ENCODE measurements at places on chromosomes 3 and 15.

DNA sequence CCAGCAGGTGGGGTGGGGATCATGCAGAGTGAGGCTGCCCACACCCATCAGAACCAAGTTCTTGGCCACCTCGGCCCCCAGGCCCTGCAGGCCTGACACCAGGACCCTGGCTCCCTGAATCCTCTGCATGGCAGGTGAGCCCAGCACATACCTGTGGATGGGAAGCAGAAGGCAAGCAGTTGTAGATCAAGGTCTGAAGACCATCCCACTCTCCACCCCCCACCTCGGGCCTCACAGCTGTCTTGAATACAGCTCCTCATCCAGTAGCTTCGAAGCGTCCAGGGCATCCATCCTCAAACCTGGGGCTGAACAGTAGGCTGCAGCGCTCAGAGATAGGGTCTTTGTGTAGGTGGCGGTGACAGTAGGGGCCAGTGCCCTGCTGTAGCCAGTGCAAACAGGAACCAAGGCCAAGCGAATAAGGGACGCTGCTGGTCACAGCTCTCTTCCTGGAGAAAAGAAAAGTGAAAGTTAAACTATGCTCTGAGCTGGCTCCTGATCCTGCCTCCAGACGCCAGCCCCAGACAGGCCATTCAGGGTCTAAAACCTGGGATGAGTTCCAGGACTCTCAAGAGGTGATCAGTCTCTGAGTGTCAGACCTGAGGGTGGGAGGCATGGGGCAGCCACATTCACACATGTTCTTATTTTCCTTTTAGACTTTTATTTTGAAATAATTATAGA, at the start of gene UBA7:
TSS of gene UBA7 (minus strand) at position 457 of the 678 bp plus-strand sequence. CDS start at position 291, 166 bp downstream.
- no peak for DNase-seq

GRCh38 chr3:193711964-193712598, 119.1 kb downstream of the OPA1 start:
- DNase-seq: no peak

GRCh38 chr15:65910341-65910740, 41.0 kb downstream of the RAB11A start:
- DNase-seq: peak; percentile 22

GRCh38 chr3:13380971-13381370, 39.2 kb downstream of the NUP210 start:
- no peak for DNase-seq

DNA sequence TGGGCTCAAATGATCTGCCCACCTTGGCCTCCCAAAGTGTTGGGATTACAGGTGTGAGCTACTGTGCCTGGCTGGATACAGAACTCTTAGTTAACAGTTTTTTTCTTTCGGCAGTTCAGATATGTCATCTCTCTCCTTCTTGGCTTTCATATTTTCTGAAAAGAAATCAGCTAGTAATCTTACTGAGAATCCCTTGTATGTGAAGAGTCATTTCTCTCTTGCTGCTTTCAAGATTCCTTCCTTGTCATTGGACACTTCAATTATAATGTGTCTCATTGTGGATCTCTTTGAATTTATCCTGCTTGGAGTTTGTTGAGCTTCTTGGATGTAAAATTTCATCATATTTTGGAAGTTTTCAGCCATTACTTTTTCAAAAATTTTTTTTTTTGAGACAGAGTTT, 17.0 kb downstream of the TRIM69 start:
- no peak for DNase-seq

DNA sequence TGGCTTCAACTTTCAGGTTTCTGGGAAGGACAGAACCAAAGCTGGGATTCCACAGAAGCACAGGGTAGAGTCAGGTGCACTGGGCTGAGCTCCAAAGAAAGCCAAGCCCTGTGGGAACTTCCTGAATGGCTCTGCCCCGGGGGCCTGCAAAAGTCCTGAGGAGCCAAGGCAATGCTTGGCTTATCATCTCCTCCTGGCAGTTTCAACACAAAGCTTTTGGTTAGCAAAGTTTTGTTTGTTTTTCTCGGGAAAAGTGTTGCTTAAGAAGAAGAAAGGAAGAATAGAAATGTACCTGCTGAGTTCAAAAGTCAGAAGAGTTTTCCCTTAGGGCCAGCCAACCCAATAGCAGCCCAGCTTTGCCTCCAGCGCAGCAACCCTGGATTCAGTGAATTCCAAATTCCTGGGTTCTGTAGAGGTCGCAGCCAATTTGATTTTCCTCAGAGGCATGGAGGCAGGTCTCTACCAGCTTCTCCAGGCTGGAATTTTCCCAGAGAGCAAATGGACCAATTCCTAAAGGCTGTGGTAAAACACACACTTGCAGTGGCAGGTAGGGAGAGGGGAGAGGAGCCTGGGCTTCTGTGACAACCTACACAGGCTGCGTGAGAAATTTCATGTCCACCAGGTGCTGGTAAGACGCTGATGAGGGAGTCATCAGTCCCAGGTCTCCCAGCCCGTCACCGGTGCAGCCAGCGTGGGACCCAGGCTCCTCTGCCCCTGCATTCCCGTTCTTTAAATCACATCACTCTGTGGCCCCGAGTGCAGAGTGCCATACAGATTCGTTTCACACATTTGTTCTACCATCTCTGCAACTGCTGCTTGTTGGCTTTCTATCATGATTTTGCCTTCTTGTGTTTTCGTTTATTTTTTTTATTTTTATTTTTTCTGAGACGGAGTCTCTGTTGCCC, 54.3 kb upstream of the SNRPA1 start:
- DNase-seq: no peak

GRCh38 chr3:133254151-133254550, 145.7 kb upstream of the BFSP2 start:
- DNase-seq: no peak

- DNase-seq: no peak
Measured at GRCh38 chr3:44065311-44066094, 176.2 kb upstream of the TOPAZ1 start.
